Fibroblast of skin of right biceps (primary cell): ENCODE measurements at places on chromosomes 12 and 14.

- peak; percentile 1 for DNase-seq
Measured at GRCh38 chr12:48032597-48032996, 28.3 kb upstream of the COL2A1 start.

DNA sequence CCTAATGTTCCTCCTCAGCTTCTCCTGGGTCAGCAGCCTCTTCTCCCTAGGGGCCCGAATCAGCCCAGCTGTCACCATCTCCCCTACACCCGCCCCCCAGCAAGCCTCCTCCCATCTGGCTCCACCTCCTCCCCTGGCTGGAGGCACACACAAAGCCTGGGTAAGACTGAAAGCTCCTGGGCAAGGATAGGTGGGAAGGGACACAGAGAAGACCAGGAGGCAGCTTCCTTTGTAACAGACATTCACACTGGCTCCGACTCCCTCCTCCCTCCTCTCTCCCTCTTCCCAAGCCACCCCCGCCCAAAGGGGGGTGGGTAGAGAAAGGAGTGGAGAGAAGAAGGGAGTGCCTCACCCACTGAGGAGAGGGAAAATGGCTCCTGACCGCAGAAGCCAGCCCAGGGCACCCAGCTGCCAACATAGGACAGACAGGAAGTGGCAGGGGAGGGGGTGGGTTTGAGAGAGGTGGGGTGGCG lies 4.0 kb downstream of the CHD4 start:
- DNase-seq: peak; percentile 53

GRCh38 chr12:78324234-78324633 lies 493.5 kb downstream of the NAV3 start:
- DNase-seq: no peak

DNA sequence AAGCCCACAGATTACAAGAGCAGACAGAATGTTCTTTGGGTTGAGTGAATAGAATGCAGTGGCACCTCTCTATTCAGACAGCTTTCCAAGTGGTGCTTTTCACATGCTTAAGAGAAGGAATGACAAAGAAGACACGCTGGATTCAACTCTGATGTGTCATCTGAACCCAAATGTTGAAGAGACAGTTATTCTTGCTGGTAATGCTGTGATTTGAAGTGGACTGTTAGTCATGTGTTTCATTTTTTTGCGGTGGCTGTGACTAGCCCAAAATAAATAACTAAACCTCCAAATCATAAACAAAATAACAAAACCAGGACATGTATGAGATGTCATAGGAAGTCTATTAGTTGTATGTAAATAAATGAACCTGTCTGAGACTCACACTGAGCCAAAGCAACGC lies 391.8 kb upstream of the PRICKLE1 start:
- peak; percentile 11 for DNase-seq

- DNase-seq: no peak
Measured at GRCh38 chr14:99931308-99931707, 133.9 kb upstream of the EVL start.

DNA sequence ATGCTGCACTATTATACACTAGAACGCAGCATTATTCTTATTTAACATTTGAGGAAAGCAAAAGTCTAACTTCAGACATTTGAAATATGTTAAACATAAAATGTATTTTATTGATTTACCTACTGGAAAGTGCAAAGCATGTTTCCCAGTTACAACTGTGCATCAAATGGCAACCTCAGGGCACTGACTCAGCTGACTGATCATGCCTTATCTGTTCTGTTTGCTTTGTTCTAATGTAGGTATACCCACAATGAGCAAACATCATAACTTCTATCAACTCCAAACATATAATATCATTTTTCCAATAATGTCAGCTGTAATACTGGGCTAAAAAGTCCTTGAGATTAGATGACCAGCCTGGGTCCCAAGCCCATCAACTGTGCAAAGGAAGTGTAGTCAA lies 431.0 kb downstream of the FOXG1 start:
- no peak for DNase-seq

GRCh38 chr14:58353516-58354299 lies 42.0 kb upstream of the TOMM20L start:
- DNase-seq: no peak

DNA sequence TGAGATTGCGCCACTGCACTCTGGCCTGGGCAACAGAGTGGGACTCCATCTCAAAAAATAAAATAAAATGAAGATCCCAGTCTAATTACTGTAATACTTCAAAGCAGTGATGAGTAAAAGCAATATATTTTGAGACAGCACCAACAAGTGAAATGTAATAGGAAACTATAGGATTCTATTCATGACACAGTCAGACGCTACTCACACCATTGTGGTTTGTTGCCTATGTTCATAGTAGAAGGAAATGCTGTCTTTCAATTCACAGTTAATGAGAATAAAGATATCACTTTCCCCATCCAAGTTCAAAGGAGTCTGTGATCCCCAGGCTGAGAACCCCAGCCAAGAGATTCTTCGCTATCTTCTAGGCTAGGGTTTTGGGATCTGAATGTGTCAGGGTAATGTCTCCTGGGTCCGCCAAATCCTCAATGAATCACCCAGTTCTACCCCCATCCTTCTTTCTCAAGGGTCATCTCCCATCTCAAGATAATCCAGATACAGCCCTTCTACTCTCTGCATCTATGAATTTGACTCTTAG lies 16.6 kb upstream of the DTX1 start:
- DNase-seq: no peak

DNA sequence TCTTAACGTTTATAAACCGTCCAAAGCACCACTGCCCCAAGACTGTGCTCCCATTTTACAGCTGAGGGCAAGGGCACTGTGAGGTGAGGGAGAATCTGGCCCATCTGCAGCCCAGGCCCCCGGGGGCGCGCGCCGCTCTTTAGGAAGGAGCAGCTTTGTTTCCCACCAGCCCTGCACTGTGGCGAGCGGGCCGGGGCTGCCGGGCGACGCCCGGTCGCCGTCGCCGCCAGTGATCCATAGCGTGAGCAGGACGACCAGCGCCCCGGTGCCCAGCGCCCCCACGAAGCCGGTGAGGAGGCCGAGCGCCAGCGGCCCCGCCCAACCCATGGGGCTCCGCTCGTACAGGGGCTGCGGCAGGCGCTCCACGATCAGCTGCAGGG lies 34.6 kb downstream of the FIGNL2 start:
- no peak for DNase-seq

- peak; percentile 92 for DNase-seq
Measured at GRCh38 chr14:61512026-61512834, 183.1 kb upstream of the HIF1A start.

GRCh38 chr12:75852143-75852542 lies 179.4 kb downstream of the PHLDA1 start:
- DNase-seq: peak; percentile 48

DNA sequence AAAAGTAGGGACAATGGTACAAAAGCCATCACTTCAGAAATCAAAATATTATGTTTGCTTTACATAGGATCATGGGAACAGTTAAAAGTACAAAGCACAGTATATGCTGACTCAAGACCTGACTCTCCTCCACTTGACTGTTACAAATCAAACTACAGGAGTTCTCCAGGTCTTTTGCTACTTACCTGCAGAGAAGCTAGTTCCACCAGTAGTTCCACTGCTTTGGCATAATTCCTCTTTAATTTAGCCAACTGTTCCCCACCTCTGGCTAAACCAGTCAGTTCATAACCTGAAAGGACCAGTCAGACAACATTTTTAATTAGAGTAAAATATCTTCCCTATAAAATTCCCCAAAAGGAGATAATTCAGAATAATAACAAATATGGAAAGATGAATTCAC lies 14.0 kb downstream of the ATP6V1D start:
- DNase-seq: no peak

DNA sequence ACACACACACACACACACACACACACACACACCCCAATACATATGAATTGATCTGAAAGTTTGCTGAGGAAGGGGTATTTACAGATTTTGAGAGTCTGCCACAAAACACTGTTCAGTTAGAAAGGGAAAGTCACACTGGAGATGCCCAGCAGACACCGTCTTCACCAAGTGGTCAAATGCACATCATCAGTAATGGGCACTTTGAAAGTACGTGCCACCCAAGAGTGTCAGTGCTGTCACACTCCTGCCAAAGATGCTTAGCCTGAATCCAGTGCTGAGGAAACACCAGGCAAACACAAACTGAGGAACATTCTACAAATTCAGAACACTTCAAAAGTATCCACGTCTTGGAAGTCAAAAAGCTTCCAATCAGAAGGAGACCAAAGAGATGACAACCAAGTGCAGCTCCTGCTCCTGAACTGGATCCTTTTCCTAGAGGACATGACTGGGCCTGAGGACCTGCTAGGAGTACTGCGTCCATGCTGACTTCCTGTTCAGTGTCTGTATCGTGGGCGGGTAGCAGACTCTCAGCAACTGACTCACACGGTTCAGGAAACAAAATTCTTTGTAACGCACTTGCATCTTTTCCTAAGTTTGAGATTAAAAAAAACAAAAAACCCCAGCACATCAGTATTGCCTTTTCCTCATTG lies 18.6 kb downstream of the PSMC1 start:
- peak; percentile 70 for DNase-seq
